NCI-H774 (cell line): ENCODE measurements at places on chromosomes 5 and 9.
A peak's percentile ranks its signal among the peaks of the same experiment; 100 is the strongest.

GRCh38 chr5:135559354-135559753, 19.4 kb downstream of the CXCL14 start:
- no peak for DNase-seq

DNA sequence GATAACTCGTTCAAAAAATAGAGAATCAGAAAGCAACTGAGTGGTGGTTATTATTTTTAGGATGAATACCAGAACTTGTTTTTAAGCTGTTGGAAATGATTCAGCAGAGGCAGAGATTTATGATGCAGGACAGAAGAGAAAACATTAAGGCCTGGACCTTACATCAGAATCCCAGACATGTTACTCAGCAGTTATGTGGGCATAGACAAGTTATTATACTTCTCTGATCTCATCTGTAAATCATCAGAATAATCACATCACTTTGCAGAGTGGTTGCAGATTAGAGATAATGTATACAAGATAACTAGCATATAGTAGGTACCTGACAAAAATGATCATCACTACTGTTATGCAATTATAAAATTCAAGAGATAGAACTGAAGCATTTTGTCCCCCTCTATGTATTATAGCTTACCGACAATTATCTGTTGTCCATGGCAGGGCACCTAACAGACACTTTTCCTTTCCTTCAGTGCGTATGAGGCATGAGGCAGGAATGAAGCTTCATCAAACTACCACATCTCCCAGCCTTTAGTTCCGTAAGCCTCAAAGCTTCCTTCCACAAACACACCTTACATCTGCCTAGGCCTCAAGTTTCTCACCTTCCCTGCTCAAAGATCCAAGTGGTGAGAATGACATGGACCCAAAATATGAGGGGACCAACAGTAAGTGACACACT, 165.9 kb downstream of the DENND1A start:
- no peak for DNase-seq

DNA sequence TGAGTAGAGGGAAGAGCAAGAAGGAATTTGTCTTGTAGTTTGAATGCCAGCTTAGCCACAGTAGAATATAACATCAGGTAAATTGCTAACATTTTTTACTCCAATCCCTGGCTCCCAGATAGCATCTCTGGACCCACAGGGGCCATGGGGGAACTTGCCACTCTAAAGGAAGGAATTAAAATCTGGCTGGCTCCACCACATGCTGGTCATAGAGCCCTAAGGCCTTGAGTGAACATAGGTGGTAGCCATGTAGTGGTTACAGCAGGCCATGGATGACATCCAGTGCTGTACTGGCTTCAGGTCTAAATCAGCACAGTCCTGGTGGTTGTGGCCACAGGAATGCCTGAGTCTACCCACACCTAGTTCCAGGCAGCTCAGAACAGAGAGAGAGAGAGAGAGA, 109.9 kb upstream of the RGMB start:
- no peak for DNase-seq

DNA sequence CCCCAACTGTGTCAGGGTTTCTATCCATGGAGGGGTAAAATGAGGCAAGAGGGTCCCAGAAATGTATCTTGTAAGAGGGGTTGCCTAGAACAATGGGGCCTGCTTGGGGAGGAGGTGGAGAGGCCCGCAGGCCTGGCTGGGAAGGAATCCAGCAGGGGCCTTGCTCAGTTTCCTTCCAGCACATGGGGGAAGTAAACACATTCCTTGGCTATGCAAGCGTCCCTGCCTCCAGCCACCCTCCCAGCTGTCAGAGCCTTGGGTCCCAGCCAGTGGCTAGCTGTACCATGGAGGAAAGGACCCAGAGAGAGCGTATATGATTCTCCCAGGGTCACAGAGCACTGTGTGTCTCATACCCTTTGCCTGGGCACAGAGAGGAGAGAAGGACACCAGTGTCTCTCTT, 71.1 kb upstream of the IL17B start:
- DNase-seq: no peak

DNA sequence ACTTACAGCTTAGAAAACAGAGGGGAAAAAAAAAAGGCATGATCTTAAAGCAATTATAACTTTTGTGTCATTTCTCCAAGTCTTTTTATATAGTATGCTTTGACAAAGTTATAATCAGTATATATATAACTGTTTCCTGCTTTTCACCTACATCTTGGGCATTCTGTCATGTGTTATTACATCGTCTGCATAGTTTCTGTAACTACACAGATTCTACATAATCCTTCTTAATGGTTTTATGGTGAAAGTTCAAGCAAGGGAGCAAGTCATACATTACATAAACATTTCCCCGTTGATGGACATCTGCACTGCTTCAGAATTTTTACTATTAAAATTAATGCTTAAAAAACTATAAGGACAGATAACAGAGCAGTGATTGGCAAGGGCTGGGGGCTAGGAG, 12.1 kb downstream of the FEM1C start:
- DNase-seq: no peak

GRCh38 chr9:34437006-34437925, 21.1 kb downstream of the FAM219A start:
- DNase-seq: peak; percentile 22

- DNase-seq: peak; percentile 26
Observed at GRCh38 chr9:132849185-132849706, 28.8 kb downstream of the AK8 start.

DNA sequence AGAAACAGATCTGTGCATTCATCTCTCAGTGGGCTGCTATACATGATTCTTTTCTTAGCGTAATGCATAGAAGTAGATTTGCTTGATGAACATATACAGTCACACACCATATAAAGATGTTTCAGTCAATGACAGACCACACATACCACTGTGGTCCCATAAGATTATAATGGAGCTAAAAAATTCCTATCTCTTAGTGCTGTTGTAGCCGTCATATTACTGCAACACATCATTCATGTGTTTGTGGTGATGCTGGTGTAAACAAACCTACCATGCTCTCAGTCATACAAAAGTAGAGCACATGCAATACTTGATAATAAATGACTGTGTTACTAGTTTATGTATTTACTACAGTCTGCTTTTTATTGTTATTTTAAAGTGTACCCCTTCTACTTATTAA, 214.3 kb downstream of the ARHGAP26 start:
- DNase-seq: no peak

DNA sequence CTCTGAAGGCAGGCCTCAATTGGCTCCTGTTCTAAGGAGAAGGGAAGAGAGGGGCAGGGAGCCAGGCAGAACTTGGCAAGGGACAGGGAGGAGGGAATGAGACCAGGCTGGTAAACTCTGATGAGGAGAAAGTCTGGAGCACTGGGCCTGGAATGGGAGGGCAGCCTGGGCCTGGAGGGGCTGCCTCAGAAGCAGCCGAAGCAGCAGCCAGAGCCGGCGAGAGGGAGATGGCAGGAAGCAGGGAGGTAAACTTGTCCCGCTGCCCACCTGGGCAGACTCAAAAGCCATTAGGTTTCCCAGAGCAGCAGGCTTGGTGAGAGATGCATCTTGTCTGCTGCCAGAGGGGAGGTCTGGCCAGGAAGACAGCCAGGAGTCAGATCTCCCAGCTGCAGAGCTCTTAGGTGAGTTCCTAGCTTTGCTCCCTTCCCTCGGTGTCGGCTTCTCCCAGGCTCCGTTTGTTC, 37.0 kb upstream of the CRB2 start:
- DNase-seq: no peak

GRCh38 chr5:171162596-171162995, 146.5 kb upstream of the TLX3 start:
- peak; percentile 18 for DNase-seq
